ENCODE measurements at places on chromosomes 11 and 22. TPM values are rescaled to one million over a fixed set of nuclear protein-coding genes. Genes with fewer than 3 reads are reported as not detected.

SPI1 gene
- 5.7 TPM for polyA plus RNA-seq

KDM4D gene
- polyA plus RNA-seq: 2.5 TPM

BCO2 gene
- polyA plus RNA-seq: 3.5 TPM

MMP27 gene
- polyA plus RNA-seq: not detected

CHRDL2 gene
- polyA plus RNA-seq: 0.31 TPM

LRRC74B gene
- 0.22 TPM for polyA plus RNA-seq

ASCL2 gene
- 3.8 TPM for polyA plus RNA-seq

FOXR1 gene
- 0.29 TPM for polyA plus RNA-seq

OR56A1 gene
- polyA plus RNA-seq: not detected

LARGE1 gene
- 28.1 TPM for polyA plus RNA-seq

CSF2RB gene
- 2.4 TPM for polyA plus RNA-seq

ZNF214 gene
- 11.5 TPM for polyA plus RNA-seq

FBLN1 gene
- 158 TPM for polyA plus RNA-seq

E2F8 gene
- polyA plus RNA-seq: 7.9 TPM

DNA sequence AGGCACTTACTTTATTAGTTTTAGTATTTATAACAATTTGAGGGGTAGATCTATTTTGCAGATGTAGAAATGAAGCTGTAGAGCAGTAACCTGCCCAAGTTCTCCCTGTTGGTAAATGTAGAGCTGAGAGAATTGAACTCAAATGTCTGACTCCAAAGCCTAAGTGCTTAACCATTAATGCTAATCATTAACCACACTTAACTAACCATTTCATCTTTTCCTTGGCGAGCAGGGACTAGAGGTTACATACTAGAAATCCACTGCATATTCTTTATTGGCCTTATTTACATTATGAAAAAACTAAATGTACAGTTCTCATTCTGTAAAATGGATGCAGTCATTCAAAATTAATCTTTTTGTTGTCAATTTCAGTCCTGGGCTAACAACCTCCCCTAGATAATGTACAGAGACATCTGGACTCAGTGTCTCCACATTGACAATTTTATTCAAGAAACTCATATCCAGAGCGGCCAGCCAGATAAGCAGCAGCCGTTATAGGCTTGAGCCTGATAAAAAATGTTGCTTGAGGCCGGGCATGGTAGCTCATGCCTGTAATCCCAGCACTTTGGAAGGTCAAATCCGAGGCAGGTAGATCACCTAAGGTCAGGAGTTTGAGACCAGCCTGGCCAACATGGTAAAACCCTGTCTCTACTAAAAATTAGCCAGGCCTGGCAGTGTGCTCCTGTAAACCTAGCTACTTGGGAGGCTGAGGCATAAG lies 76.7 kb upstream of the PICALM start:
- peak; percentile 63 for DNase-seq

DNA sequence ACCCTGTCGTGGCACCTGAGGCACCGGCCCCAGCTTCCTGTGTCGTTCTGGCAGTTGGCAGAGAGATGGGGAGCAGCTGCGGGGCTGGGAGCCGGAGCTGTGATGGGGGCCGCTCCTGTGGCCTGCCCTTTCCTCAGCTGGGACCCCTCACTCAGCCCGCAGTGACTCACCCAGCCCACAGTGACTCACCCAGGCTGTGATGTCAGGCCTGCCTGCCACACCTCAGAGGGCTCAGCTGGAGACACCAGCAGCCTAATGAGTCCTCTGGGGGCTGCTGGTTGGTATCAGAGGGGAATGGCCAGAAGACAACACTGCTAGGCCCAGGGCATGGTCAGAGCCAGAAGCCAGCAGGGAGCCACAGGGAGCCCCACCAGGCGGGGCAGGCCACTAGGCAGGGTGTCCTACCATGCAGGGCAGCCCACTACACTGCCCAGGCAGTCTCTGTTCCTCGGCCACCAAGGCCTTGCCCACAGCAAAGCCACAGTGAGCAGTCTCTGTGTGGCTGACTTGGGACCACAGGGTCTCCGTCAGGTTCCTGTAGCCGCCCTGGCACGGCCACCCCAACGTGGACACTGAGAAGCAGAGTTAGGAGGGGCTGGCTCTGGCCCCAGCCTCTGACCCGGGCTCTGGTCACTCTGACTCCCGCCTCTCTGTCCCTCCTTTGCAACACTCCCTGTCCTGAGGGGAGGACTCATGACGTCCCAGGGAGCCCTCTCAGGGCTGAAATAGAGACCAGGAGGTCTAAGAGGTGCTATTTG lies 4.2 kb upstream of the FXYD2 start:
- no peak for DNase-seq

GRCh38 chr11:122334546-122335339 lies 218.7 kb upstream of the BLID start:
- DNase-seq: no peak

GRCh38 chr11:125071435-125071834 lies 8.3 kb downstream of the SLC37A2 start:
- no peak for DNase-seq

GRCh38 chr11:79414644-79415317 lies 26.0 kb downstream of the TENM4 start:
- no peak for DNase-seq

DNA sequence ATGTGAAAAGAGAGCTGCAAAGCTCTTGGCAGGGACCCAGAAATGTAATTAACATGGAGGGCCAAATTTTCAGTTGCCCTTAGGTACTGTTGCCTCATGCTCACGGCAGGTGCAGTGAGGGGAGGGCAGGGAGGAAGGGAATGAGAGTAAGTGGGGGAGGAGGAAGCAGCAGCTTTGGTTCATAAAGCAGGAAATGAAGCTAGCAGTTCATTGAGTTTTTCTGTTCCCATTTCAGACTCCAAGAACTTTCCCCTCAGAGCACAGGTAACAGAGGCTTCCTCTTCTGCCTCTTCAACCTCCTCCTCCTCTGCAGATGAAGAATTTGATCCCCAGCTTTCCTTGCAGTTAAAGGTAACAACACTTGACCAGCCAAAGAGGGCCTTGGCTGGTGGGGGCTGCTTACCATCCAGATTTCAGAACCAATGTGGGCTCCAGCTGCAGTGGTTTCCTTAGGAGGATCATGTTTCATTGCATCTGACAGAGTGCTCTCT lies 57.9 kb upstream of the PARVA start:
- DNase-seq: peak; percentile 74

GRCh38 chr11:66885950-66886440 lies 29.1 kb downstream of the LRFN4 start:
- no peak for DNase-seq

GRCh38 chr11:113159988-113160807 lies 154.2 kb upstream of the TTC12 start:
- no peak for DNase-seq

GRCh38 chr11:14643697-14644225 lies at the start of gene PDE3B:
Gene PDE3B (plus strand): TSS chr11:14643804. CDS start chr11:14644076, 272 bp downstream.
- DNase-seq: peak; percentile 81

- no peak for DNase-seq
Measured at GRCh38 chr11:96621161-96621560, 231.3 kb downstream of the JRKL start.

- DNase-seq: no peak
Measured at GRCh38 chr11:120501976-120502755, 9.4 kb upstream of the GRIK4 start.

- DNase-seq: no peak
Measured at GRCh38 chr11:21529187-21529586, 663.7 kb upstream of the ANO5 start.

- DNase-seq: no peak
Measured at GRCh38 chr11:65423516-65424204, 1.1 kb downstream of the NEAT1 start.

GRCh38 chr22:37100589-37101127 lies 8.9 kb downstream of the TMPRSS6 start:
- no peak for DNase-seq

DNA sequence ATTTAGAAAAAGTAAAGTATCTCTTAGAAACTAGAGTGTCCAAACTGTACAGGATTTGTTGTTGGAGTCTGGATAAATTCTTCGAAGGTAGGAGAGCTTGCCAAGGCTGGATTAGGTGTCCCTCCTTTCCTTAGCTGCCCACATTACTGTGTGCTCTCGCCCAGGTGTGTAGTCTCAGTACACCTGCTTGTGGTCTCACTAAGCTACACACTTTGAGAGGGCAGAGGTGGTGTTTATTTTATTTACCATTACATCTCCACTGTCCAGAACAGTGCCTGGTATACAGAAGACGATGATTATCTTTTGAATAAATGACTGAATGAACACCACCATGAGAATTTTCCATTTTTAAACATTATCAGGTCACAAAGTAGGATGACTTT lies 36.5 kb downstream of the VSIG10L2 start:
- DNase-seq: no peak

DNA sequence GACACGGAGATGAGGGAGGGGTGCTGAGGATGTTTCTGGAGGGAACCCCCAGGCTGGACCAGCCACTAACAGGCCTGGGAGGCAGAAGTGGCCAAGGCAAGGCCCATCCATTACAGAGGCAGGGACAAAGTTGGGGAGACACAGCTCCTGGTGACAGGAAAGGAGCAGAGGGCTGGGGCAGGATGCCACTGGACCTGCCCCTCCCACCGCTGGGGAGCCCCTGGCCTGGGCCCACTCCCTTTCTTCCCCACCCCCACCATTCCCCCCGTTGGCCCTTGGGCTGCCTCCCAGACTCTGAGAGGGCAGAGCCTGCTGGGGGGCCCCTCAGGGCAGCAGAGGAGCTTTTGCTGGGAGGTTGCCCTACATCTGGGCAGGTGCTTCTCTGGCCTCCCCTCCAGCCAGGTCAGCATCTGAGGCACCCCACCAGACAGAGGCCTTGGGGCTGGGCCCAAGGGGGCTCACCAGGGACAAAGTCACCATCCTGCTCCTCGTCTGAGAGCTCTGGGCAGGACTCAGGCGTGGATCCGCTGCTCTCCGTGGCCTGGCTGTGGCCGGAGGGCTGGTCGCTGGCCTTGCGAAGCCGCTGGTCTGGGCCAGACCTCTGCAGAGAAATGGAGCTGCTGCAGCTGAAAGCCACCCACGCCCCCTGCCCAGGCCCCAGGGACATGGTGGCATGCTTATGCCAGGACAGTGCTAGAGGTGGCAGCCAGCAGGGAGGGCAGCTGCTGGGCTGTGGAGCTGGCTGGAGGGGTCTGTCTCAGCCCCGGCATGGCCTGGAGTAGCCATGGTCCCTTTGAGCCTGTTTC lies 33.1 kb upstream of the CARS1 start:
- no peak for DNase-seq

DNA sequence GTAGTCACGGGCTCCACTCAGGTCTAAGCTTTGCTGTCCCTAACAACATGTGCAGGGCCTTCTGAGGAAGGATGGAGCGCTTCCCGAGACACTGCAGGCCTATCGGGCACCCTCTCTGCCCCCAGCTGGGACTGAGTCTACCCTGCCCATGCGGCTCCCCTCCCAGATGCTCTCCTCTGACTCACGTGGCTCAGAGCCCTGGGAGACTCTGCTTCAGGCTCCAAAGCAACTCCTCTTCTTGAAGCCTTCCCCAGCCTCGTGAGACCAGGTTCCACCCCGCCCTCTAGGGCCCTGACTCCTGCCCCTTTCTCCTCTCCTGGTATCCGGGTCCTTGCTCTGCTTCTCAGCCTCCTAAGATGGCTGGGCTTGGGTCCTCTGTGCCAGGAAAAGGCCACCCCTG lies 28.4 kb upstream of the ARFGAP3 start:
- no peak for DNase-seq

DNA sequence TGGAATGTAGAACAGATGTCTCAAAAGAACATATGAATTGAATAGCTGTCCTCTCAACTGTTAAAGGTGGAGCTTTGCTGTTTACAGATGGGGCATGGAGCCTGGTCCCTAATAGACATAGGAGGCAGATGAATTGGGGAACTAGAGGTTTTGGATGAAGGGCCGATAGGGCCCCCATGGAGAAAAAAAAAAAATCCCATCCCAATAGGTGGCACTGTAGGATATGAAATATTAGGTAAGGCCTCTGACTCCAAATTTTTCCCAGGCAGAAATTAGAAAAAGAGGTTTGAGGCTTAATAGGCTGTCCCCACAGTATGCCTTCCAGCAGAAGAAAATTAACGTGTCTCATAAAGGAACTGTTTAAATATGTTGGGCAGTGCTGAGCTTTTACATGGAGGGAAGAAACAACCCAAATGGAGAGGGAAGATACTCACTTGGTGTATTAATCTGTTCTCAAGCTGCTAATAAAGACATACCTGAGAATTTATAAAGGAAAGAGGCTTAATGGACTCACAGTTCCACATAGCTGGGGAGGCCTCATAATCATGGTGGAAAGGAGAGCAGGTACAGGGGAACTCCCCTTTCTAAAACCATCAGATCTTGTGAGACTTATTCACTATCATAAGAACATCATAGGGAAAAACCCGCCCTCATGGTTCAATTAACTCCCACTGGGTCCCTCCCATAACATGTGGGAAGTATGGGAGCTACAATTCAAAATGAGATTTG lies 30.1 kb upstream of the TMEM45B start:
- no peak for DNase-seq

GRCh38 chr22:44360306-44360667 lies 47.5 kb upstream of the SHISAL1 start:
- DNase-seq: no peak

DNA sequence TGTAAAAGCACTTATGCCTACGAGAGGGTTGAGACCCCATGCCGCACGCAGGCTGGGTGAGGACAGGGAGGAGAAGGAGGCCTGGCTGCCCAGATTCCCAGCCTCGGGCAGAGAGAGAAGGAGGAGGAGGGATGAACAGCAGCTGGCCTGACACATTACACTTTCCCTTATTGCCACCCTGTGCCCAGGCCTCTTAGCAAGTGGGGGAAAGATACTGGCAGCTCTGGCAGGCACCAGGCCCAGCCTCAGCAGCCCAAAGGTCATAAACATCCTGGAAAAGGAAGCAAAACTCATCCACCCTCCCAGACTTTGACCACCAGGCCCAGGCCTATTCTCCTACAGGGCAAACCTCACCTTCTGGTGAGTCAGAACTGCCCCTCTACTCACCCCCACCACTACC lies 4.7 kb downstream of the PLAAT3 start:
- DNase-seq: no peak

- no peak for DNase-seq
Measured at GRCh38 chr11:122512688-122513087, 142.8 kb upstream of the UBASH3B start.

DNA sequence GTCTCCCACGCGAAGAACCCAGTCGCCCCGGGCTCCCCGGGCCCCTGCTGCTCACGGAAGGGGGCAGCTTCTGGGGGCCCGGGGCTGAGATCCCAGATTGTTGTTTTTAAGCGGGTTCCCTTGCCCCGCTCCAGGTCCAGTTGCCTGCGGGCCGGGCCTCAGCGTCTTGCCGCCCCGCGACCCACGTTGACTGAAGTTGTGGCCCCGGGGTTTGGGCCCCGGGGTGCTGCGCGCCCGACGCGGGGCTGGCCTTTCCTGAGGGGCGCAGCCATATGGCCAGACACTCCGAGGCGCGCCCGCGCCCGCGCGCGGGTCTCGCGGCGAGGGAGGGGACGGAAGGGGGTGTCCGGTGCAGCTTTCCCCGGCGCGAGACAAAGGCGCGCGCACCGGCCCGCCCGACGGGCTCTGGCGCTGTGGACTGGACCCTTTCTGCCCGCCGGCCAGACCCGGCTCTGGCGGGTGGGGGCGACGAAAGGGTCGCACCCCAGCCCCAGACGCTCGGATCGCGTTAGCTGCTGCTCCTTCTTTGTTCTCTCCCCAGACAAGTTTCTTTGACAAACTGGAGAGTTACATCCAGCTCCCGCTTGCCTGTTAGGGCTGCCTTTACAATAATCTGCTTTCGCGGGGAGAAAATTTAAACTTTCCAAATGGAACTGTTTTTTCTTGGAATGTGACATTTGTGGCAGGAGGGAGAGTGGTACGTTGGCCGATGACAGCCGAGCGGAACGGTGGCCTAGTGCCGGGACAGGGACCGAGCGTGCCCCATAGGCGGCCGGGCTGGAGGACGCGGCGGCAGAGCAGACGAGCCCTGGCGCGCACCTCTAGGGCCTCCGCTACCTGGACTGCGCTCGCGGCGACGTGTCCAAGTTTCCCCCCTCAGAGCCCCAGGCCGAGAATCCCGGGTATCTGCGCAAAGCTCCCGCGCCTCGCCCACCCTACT lies 716 bp downstream of the AMOTL1 start:
- DNase-seq: peak; percentile 61

GRCh38 chr11:74683279-74683871 lies 47.9 kb downstream of the CHRDL2 start:
- peak; percentile 21 for DNase-seq
